ENCODE measurements at places on chromosomes 11 and 22.

- DNase-seq = peak; percentile 13
Observed at GRCh38 chr11:107590460-107591377, at the start of gene ELMOD1. Gene ELMOD1, plus strand, starts transcription at chr11:107591147. Its CDS starts 27,043 bp downstream, at chr11:107618190.

DNA sequence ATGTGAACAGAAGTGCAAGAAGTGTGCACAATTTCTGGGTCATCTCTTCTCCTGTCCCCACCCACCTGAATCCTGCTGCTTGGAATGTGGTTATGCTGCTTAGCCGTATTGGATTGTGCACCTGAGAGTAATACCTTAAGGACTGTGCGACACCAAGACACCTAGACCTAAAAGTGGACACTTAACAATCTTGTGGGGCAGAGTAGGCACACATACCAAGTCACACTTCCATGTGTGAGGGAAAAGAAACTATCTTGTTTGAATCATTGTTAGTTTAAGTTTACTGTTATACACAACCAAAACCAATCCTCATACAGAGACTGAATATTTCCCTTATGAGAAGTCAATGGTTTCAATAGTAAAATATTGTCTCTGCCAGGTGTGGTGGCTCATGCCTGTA, 93.7 kb downstream of the CCDC83 start:
- DNase-seq = no peak

DNA sequence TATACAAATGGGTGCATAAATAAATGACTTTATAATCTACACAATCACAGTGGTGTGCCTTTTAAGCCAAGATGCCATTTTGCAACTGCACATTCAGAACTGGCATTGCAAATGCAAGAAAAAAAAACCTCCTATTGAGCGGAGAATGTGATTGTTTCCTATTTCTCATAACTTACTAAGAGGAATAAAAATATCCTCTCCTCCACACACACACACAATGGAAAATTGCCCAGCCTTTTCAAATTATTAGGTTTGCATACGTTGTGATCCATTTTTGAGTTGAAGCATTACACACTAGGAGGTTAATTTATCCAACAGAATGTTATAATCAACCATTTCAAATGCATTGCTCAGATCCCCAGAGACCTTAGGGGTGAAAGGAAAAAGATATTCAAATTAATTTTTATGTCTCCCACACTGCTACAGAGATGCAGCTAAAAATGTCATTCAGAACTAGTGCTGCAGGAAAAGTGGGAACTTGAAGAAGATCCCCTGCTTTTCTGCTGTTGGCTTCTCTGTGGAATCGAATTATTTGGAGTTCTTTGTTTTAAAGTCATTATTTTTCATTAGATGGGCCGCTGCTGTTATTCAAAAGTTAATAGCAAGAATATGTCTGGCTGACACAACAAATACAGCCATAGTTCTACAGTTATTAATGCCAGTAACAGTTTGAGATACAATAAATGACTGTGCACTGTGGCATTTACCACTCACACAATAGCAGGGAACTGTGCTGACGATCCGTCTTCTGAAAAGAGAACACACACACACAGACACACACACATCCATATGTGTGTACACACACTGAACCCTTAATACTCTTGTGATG, 299.9 kb upstream of the ANO5 start:
- no peak for DNase-seq

GRCh38 chr11:111301842-111302118, 3.4 kb downstream of the POU2AF3 start:
- DNase-seq = no peak

GRCh38 chr11:83069441-83070043, 2.2 kb downstream of the RAB30 start:
- no peak for DNase-seq

GRCh38 chr11:46302866-46303265, 25.4 kb downstream of the CREB3L1 start:
- DNase-seq = no peak

DNA sequence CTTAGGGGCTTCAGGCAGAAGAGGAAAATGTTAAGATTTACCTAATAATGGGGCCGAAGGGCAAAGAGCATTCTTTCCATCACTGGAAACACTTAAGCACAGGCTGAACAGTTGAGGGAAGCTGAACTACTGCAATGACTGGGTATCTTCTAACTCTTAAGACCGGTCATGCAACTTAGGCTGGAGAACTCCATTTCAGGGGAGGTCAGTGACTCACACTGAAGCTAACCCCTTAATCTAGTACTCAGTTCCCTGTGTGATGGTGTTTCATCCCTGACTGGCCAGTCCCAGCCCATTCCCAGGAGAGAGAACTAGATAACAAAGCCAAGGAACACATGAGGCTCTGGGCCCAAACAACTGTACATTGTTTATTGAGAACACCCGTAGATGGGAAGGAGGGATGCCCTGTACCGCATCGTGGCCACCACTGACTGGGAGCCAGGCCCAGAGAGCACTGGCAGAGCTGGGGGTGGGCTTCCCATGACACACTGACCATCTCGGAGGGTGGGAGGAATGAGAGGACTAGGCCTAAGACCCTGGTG, 10.5 kb downstream of the RPL27A start:
- DNase-seq = no peak

DNA sequence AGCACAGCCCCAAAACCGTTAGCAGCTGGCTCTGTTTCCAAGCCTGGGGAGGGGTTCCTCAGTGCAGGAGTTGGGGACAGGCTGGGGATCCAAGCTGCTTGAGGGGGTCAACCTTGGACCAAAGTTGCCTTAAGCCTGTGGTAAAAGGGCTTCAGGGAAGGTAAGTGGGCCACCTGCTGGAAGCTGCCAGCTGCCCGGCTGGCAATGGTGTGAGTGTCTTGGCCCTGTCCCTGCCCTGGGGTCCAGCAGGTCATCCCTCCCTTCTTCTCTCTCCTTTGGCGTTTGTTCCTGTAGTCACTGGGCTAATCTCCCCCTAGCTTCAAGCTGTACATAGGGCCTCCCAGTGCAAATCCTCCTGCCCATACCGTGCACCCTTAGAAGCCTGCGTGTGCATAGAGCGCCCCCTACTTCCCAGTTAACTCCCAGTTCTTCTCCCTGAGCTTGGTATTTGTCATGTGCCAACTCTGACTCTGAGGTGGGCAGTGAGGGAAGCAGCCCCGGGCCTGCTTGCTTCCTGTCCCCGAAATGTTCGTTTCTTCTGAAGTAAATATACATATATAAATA, 4.4 kb downstream of the TMEM258 start:
- DNase-seq = no peak

GRCh38 chr11:130872102-130872501, 44.2 kb downstream of the SNX19 start:
- DNase-seq = no peak

- DNase-seq = no peak
Observed at GRCh38 chr22:38089474-38089851, 5.5 kb upstream of the SLC16A8 start.

GRCh38 chr11:31132531-31133421, 236.8 kb downstream of the DCDC1 start:
- no peak for DNase-seq

GRCh38 chr11:16935518-16936302, 78.5 kb downstream of the PLEKHA7 start:
- no peak for DNase-seq

- no peak for DNase-seq
Observed at GRCh38 chr11:20634044-20634443, 34.6 kb downstream of the SLC6A5 start.

GRCh38 chr11:131037873-131038272, 121.6 kb upstream of the SNX19 start:
- no peak for DNase-seq

DNA sequence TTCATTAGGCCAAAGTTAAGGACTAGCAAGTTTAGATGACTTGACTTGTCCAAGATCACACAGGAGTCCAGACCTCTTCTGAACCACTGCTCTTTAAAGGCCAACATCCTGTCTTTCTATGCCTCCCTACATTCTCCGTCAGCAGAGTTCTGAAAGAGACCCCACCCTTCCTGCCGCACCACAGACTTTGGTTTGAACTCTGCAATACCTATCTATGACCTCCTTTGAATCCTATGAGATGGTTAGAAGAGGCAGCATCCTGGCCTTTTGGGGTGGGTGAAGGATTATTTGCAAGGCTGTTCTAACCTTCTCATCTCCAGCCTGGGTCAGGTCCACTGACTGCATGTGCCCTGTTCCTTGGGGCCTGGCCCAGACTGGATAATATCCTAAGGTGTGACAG, 4.3 kb upstream of the RRM1 start:
- DNase-seq = peak; percentile 45

DNA sequence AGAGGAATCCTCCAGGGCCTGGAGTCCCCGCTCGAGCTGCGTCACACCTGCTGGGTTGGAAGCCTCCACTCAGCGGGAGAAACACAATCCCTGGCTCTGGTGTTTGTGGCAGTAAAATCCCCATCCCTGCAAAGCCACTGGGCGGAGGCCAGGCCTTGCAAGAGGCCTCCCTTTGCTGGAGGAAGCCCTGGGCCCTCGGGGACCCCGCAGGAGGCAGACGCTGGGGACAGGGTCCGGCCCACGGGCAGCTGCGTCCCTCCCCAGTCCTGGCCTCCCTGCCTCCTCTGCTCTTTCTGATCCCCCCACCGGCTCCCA, 194.7 kb downstream of the BRD1 start:
- no peak for DNase-seq

- DNase-seq = no peak
Observed at GRCh38 chr11:103808252-103808651, 228.2 kb upstream of the DDI1 start.

DNA sequence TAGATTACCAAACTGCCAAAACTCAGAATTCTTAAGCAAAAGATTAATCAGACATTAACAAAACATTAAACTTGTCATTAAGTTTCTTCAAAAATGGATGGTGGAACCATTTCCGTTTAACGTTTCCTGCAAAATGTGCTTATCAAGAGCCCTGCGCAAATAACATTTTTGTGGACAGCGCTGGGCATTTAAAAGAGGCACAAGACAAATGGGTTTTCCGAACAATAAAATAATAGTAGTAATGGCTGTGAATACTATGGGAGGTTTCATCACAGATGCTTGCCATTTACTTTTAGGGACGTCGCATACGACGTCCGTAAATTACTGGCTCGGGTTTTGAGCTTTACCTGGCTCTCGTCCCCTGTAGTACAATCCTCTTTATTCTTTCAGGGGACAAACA, 1.1 kb downstream of the NPAT start:
- no peak for DNase-seq

GRCh38 chr22:24685531-24686190, 82.7 kb downstream of the GGT1 start:
- DNase-seq = no peak

GRCh38 chr11:78595436-78596130, 20.9 kb upstream of the NARS2 start:
- no peak for DNase-seq

- peak; percentile 43 for DNase-seq
Observed at GRCh38 chr11:45233121-45233803, 52.9 kb downstream of the SYT13 start.

- no peak for DNase-seq
Observed at GRCh38 chr22:28142361-28142961, 223.4 kb upstream of the PITPNB start.

DNA sequence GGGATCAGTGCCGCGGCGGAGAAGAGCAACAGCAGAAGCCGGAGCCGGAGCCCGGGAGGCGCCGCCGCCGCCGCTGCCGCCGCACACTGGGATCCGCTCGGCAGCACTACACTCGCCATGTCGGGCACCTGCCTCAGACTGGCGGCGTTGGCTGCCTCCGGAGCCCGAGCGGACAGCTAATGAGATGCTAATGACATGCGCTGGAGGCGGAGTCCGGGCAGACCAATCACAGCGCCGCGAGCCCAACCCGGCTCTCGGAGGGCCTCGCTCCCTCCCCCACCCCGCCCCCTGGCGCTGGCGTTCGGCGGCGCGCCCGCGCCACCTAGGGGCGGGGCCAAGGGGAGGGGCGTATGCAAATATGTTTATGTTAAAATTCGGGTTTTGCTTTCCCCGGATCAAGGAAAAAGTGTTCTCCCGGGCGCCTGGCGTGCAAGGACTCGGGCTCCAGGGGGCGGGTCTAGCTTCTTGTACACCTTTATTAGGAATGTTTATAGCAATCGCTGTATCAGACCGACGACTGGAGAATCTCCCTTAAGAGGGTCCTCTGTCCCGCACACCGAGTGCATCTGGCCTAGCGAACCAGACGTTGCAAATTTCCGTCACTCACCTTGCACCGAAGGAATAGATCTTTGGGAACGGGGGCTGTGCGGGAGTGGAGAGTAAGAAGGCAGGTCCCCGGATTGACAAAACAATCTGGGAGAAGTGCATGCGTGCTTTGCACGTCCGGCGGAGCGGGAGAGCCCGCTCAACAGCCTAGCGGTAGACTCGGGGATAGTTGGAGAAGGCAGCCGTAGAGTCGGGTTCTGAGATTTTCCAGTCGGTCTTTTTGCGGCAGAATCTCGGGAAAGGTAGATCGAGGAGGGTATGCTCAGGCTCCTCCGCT, at the start of gene CADM1:
TSS of gene CADM1 (minus strand) at position 140 of the 883 bp plus-strand sequence.
- DNase-seq = peak; percentile 77

DNA sequence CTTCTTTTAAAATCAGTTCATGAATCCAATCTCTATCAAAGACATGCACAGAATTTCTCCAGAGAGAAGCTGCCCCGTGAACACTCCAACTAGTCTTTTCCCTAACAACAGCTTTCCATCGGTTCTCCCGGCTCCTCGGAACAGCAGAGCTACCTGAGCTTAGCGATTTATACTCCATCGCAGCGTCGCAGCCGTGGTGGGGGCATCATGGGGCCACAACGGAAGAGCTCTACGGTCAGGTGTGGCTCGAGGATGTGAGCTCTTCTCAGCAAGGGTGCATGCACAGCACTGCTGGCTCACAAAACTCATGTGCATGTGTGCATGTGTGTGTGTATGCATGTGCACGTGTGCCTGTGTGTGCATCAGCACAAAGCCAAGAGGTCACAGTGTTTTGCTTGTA, 11.7 kb upstream of the MOB2 start:
- DNase-seq = no peak

DNA sequence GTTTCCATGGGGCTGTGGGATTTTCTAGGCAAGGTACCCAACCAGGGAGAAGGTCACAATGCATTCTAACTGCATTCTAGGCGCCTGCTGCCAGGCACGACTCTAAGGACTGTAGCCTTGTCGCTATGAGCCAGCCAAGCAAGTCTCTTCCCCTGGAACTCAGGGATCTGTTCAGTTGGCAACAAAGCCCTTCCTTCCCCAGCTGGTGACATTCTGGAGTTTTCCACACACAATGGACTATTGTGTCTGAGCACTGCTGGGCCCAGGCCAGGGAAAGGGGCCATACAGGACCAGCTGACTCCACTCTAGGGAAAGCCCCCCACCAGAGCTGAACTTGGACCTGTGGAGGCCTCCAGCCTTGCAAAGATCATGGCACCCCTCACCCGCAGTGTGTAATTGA, 116.8 kb downstream of the RRAS2 start:
- DNase-seq = no peak

- no peak for DNase-seq
Observed at GRCh38 chr22:31752096-31752847, 1.5 kb upstream of the DEPDC5 start.
